LHCN-M2 (cell line): ENCODE measurements at places on chromosomes 1 and 21. TPM values are rescaled to one million over a fixed set of nuclear protein-coding genes. Genes with fewer than 3 reads are reported as not detected.

DNA sequence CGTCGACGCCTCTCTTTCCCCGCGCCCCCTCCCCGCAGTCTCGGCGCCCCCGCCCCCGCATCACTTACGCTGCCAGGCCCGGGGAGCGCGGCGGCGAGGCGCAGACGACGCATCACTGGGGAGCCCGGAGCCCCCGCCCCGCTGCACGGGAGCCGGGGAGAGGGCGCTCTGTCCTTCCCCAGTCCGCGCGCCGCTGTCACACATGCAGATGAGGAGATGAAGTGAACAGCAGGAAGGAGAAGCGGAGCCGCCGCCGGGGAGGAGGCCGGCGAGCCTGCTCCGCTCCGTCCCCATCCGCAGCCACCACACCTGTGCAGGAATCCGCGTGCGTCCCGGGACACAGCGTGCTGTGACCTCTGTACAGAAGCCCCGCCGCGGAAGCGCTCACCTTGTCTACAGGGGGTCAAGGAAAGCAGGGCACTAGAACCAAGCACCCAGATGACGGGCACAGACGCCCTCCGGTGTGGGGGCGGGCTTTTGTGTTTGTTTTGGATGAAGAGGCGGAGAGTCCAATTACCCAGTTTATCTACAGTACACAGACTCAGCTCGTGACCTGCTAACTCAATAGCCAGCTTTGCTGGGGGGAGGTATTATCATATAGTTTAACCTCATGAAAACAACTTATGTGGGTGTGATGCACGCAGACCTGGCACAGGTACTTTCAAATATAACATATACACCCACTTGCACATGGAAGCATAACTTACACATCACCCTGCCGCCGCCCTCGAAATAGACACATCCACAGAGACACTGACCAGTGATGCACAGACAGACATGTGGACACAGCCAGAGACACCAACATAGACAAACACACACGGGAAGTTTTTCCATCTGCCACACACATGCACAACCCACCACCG is 12.4 kb downstream of the KLHDC8A start:
- no peak for DNase-seq

GRCh38 chr21:38898422-38899096 is 92.8 kb downstream of the ETS2 start:
- DNase-seq: peak; percentile 97

Gene SPRR2A
- not detected in 2 replicates for total RNA-seq

GRCh38 chr1:222099746-222100145 is 357.9 kb upstream of the DUSP10 start:
- no peak for DNase-seq

Gene HMCN1
- under 0.01 and 0.06 TPM in 2 replicates for total RNA-seq

Gene FMO1
- total RNA-seq: not detected in 2 replicates

- peak; percentile 14 for DNase-seq
These were observed 7.9 kb downstream of the CD53 start for GRCh38 chr1:110880708-110881374.

DNA sequence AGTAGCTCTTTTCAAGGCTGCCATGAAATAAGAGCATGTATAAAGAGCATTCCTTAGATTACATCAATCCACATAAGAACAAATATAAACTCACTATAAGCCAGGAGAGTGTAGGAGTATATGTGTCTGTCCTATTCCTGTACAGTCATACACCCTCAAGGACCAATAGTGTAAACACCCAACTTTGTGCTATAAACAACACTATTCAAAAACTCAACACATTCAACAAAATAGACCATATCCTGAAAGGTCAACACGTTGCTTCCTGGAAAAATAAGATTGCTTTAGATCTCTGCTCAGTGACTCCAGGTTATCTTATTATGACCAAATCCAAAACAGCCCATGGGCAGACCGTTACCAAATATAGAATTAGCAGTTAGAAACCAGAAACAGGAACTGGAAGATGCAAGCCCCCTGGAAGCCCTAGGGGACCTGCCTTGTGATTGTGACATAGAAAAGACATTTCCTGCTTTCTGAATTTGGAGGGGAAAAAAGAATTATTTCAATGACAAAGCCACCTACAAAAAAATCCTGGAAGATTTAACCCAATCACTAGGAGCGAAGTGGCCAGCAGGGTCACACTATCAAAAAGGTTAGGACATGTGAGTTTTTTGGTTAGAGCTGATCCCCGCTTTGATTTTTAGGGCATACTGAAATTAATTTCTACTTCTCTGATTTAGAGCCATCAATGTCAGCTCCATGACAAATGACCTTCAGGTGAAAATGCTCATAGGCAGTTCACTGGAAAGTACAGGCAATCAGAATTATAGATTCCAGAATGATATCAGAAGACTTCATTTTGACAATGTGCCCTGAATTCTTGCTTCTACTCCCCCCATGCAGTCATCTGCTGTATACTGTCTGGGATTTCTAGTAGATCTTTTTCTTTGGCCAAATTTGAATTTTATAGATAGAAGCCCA is 59.9 kb downstream of the LRRC8C start:
- no peak for DNase-seq

GRCh38 chr1:44842862-44843655 is at the start of gene PTCH2:
PTCH2 (minus strand) TSS chr1:44843253; CDS start chr1:44842932, 321 bp downstream.
- peak; percentile 34 for DNase-seq

GRCh38 chr1:43584204-43584603 is 53.5 kb downstream of the PTPRF start:
- DNase-seq: no peak

GRCh38 chr1:109910963-109911798 is 532 bp downstream of the CSF1 start:
- DNase-seq: no peak

DNA sequence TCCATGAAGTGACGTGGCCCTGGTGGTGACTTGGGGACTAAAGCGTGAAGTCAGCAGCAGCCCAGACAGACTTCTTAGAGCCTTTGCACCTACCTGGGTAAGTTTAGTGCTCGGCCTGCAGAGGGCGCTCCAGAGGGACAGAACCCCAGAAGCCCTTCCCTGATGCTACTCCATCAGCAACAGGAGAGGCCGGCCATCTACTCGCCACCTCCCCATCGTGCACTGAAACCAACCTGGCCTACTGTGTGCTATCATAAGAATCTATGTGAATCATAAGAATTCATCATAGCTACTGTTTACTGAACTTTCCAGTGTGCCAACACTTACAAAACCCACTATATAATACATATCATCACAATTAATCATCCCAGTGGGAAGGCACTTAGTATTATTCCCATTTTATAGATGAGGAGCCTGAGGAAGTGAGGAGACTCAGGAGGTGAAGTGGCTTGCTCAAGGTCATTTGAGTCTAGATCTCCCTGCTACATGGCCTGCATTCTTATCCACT is 7.9 kb upstream of the EDN2 start:
- DNase-seq: no peak

GRCh38 chr1:29624320-29625083 is 388.2 kb downstream of the PTPRU start:
- DNase-seq: no peak

GRCh38 chr1:32963746-32964460 is 706 bp downstream of the RNF19B start:
- peak; percentile 41 for DNase-seq

DNA sequence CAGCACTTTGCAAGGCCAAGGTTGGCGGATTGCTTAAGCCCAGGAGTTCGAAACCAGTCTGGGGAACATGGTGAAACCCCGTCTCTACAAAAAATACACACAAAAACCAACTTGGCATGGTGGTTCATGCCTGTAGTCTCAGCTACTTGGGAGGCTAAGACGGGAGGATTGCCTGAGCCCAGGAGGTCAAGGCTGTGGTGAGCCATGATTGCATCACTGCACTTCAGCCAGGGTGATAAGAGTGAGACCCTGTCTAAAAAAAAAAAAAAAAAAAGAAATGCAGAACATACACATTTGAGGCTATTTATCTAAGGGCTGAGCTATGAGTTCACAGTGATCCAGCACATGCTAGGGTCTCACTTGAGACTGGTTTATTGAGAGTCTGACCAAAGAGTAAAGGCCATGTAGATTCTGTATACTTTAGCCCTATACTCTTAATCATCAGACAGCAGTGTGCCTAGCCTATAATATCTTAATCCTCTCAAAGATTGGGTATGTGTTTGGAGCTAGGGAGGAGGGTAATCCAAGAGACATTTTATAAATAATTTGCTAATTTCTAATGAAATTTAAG is 23.9 kb downstream of the RNF2 start:
- no peak for DNase-seq
